ENCODE measurements at places on chromosomes 11 and 22.

- no peak for DNase-seq
Observed at GRCh38 chr11:70763606-70764005, 365.3 kb downstream of the CTTN start.

GRCh38 chr11:130634961-130635473 lies 186.6 kb downstream of the ADAMTS15 start:
- DNase-seq, result no peak

GRCh38 chr11:129815596-129816461 lies at the start of gene TMEM45B:
Gene TMEM45B, plus strand, starts transcription at chr11:129815848. Its CDS starts 36,635 bp downstream, at chr11:129852483.
- no peak for DNase-seq

- DNase-seq, result no peak
Observed at GRCh38 chr22:36151006-36151595, 9.5 kb downstream of the APOL3 start.

GRCh38 chr22:45878051-45878781 lies 98.7 kb downstream of the WNT7B start:
- DNase-seq, result no peak
